Panc1 (cell line): ENCODE measurements at places on chromosomes 5 and 9. TPM values are rescaled to one million over a fixed set of nuclear protein-coding genes. Genes with fewer than 3 reads are reported as not detected.

Gene STKLD1
- 0.74 TPM for total RNA-seq

DNA sequence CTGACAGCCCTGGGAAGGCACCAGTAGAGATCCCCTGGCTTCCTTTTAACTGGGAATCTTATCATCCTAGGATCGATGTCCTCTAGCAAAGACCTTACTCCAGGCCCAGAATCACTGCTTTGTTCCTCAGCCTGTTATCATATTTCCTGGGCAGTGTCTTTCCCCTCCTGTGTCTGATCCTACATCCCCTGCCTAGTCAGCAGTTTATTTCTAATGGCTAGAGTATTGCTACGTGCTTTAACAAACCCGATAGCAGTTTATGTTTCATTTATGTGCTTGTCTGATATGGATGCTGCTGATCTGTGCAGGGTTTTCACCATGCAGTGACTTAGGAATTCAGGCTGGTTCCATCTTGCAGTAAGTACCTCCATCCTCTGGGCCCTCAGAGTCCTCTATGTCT is 20.9 kb upstream of the BARX1 start:
- no peaks in the 10 kb centered on the region for H3K4me1 ChIP-seq
- no peak overlapping the region for H3K4me3 ChIP-seq
- H3K36me3 ChIP-seq = no peaks in the 10 kb centered on the region
- DNase-seq = no peak

- peaks cover 3% of the 10 kb centered on the region; the same call in 1 of the 2 replicates for H3K36me3 ChIP-seq
- no peak overlapping the region for H3K27ac ChIP-seq
- no peaks in the 10 kb centered on the region for H3K27me3 ChIP-seq
- no peak for DNase-seq
- no peak overlapping the region for H3K4me3 ChIP-seq
- H3K4me1 ChIP-seq = peaks cover under 1% of the 10 kb centered on the region
Observed at GRCh38 chr9:127796852-127797370, 5.8 kb upstream of the FPGS start.

- peaks cover 4% of the 10 kb centered on the region; the same call in 1 of the 2 replicates for H3K4me1 ChIP-seq
- no peak overlapping the region; the same call in 1 of the 2 replicates for H3K27ac ChIP-seq
- no peaks in the 10 kb centered on the region for H3K36me3 ChIP-seq
Observed at GRCh38 chr5:10233505-10233904, 16.2 kb downstream of the ATPSCKMT start.

Gene ZFP2
- 1.2 TPM for total RNA-seq

GRCh38 chr5:82720213-82721086 is 356.7 kb downstream of the TMEM167A start:
- no peaks in the 10 kb centered on the region for H3K27me3 ChIP-seq
- H3K4me1 ChIP-seq = no peaks in the 10 kb centered on the region
- H3K4me3 ChIP-seq = no peak overlapping the region
- no peaks in the 10 kb centered on the region for H3K36me3 ChIP-seq
- no peak for DNase-seq

DNA sequence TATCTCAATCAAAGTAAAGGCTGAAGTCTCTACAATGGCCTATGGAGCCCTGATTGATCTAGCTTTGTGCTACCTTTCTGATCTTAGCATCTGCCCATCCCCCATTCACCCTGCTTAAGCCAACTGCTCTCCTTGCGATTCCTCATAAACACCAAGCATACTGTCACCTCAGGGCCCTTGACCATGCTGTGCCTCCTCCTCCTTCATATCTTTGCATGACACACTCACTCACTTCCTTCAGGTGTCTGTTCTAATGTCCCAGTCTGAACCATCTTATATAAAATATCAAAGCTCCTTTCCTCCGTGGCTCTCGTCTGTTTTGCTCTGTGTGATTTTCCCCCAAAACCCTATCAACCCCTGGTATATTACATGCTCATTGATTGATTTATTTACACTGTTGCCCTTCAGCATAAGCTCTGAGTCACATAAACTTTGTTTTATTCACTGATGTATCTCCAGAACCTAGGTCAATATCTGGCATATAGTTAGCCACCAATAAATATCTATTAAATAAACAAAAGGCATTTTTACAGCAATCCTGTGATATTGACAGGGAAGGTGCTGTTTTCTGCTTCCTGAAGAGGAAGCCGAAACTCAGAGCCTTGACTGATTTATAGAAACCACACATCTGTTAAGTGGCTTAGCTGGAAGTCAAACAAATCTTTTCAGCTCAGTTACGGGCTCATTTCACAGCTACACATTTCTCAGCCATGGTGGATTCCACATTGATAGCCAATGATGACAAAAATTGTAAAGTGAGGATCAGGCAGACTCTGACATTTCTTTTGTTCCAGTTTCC is 103.6 kb downstream of the BOD1 start:
- DNase-seq = no peak
- no peaks in the 10 kb centered on the region for H3K4me1 ChIP-seq
- H3K36me3 ChIP-seq = no peaks in the 10 kb centered on the region
- H3K27me3 ChIP-seq = no peaks in the 10 kb centered on the region

- H3K4me1 ChIP-seq = no peaks in the 10 kb centered on the region
- no peak overlapping the region for H3K27ac ChIP-seq
- no peaks in the 10 kb centered on the region for H3K27me3 ChIP-seq
- no peaks in the 10 kb centered on the region for H3K36me3 ChIP-seq
Observed at GRCh38 chr9:15813076-15813475, 260.2 kb downstream of the CCDC171 start.

- H3K27ac ChIP-seq = no peak overlapping the region
- no peaks in the 10 kb centered on the region for H3K4me1 ChIP-seq
- DNase-seq = no peak
- no peaks in the 10 kb centered on the region for H3K36me3 ChIP-seq
Observed at GRCh38 chr5:81907012-81907635, 64.7 kb upstream of the ATG10 start.

Gene UBQLN1
- 92.8 TPM for total RNA-seq

DNA sequence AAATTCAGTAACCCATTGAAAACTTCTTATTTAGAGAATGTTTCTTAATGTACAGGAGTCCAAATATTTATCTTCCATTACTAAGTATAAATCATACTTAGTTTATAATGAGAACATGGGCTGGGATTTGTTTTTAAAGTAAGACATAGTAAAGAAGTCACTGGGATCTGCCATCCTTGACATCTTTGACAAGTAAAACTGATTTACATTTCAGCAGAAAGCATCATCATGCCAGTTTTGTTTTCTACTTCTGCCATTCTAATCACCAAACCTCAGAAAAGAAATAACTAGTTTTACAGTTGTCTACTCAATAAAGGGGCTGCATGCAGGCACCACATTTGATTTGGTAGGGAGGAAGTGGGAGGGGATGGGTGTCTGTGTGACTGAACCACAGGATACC is 221.7 kb upstream of the PPP1R2B start:
- H3K27me3 ChIP-seq = no peaks in the 10 kb centered on the region
- no peak overlapping the region for H3K4me3 ChIP-seq
- no peak for DNase-seq
- H3K36me3 ChIP-seq = no peaks in the 10 kb centered on the region
- no peaks in the 10 kb centered on the region for H3K4me1 ChIP-seq
- no peak overlapping the region for H3K27ac ChIP-seq

Gene C8G
- 2.9 TPM for total RNA-seq

GRCh38 chr5:120988491-120988890 is 524.4 kb downstream of the PRR16 start:
- no peaks in the 10 kb centered on the region for H3K36me3 ChIP-seq
- H3K27me3 ChIP-seq = no peaks in the 10 kb centered on the region
- no peaks in the 10 kb centered on the region for H3K4me1 ChIP-seq
- DNase-seq = no peak

Gene WDR38
- not detected for total RNA-seq

DNA sequence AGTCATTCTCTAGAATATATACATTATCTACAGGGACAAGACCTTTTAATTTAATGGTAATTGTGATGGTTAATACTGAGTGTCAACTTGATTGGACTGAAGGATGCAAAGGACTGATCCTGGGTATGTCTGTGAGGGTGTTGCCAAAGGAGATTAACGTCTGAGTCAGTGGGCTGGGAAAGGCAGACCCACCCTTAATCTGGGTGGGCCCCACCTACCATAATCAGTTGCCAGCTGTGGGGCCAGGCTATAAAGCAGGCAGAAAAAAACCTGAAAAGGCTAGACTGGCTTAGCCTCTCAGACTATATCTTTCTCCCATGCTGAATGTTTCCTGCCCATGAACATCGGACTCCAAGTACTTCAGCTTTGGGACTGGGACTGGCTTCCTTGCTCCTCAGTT is 112.2 kb upstream of the SMC2 start:
- DNase-seq = no peak
- H3K36me3 ChIP-seq = no peaks in the 10 kb centered on the region
- no peak overlapping the region for H3K4me3 ChIP-seq

Gene SLC23A1
- not detected for total RNA-seq

DNA sequence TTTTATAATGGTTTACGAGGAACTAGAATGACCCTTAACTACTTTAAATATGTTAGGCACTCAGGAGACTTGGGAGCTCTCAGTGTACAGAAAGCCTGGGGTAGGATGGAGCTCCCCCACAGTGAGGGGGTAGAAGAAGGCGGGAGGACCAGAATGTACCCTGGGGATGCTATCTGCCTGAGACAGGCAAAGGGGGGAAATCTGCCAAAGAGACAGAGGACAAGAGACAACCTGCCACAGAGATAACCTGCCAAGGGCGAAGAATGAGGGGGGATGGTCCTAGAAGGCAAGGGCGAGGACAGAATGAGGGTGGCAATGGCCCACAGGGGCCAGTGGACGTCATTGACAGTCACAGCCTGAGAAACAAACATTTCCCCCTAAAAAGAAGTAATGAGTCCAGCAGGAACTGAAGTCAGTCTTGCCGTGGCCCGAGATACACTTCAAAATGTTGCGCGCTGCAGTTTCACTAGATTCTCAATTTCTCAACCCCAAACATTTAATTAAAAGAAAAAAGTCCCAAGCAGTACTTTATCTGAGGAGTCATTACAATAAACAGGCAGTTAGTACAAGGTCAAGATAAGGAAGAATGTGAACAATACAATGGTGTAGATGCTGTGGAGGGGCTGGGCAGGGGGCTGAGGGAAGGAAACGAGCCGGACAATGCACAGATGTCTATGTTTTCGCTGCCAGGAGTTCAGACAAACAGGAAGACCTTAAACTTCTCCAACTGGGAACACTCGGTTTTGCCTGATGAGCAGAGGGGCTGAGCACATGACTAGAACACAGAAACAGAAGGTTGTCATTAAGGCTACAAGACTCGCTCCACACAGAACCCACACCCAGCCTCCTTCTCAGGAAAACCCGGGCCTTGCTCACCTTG is 125.0 kb downstream of the LHFPL2 start:
- no peak overlapping the region for H3K4me3 ChIP-seq
- DNase-seq = no peak
- H3K27ac ChIP-seq = no peak overlapping the region
- 0 out of 2 replicates have a peak, but pooled peaks cover under 1% of the 10 kb centered on the region for H3K4me1 ChIP-seq
- no peaks in the 10 kb centered on the region for H3K36me3 ChIP-seq
- H3K27me3 ChIP-seq = no peaks in the 10 kb centered on the region

GRCh38 chr5:91156242-91156641 is 226.9 kb downstream of the ARRDC3 start:
- no peak for DNase-seq
- no peaks in the 10 kb centered on the region for H3K36me3 ChIP-seq
- H3K4me3 ChIP-seq = no peak overlapping the region
- no peaks in the 10 kb centered on the region for H3K27me3 ChIP-seq
- no peaks in the 10 kb centered on the region for H3K4me1 ChIP-seq

Gene FAM120A
- 70.5 TPM for total RNA-seq

- no peak for DNase-seq
- peaks cover 3% of the 10 kb centered on the region; the same call in 1 of the 2 replicates for H3K4me1 ChIP-seq
- H3K27ac ChIP-seq = no peak overlapping the region
- no peak overlapping the region for H3K4me3 ChIP-seq
- no peaks in the 10 kb centered on the region for H3K36me3 ChIP-seq
Observed at GRCh38 chr5:1031306-1031959, 22.8 kb downstream of the NKD2 start.

DNA sequence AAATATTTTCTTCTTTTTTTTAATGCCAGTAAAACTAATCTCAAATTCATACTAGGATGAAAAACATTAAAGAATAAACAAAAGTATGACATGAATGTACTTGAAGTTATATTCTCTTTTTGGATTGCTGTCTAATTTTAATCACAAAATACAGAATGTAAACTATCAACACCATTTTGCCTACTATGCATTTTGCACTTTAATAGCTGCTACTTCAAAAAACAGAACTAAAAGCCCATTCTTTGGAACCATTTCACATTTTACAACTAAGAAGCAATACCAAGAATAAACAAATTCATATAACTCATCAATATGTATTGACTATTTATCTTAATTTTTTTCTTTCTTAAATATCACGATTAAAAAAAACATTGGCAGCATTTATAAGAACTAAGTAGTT is 58.1 kb downstream of the ADAMTS6 start:
- DNase-seq = no peak
- H3K27ac ChIP-seq = no peak overlapping the region
- no peak overlapping the region for H3K4me3 ChIP-seq
- no peaks in the 10 kb centered on the region for H3K36me3 ChIP-seq
- no peaks in the 10 kb centered on the region for H3K27me3 ChIP-seq

DNA sequence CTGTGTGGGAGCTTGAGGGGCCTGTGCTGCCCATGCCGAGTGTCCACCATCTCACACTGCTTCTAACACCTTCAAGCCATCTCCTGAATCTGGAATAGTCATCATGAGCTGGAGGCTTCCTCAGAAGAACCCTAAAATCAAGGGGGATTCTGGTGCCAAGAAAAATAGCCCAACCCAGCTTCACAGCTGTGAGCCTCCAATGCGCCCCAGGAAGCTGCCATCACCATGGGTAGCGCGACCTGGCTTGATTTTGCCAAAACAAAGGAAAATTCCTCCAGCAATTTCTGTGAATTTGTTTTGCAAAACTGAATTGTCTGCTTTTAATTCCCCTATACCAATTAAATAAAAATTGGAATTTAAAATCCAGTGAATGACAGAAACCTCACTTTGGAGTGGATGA is 6.2 kb upstream of the TIFAB start:
- H3K4me3 ChIP-seq = no peak overlapping the region
- H3K27me3 ChIP-seq = peaks cover 14% of the 10 kb centered on the region
- H3K27ac ChIP-seq = no peak overlapping the region
- no peaks in the 10 kb centered on the region for H3K36me3 ChIP-seq
- DNase-seq = no peak
